ENCODE measurements at places on chromosomes 3 and 15.

- peak; percentile 65 for DNase-seq
Measured at GRCh38 chr15:100372739-100373119, 31.0 kb upstream of the ADAMTS17 start.

- no peak for DNase-seq
Measured at GRCh38 chr3:39750712-39751111, 58.7 kb upstream of the MYRIP start.

GRCh38 chr15:69081310-69082004 lies 67.0 kb downstream of the NOX5 start:
- DNase-seq = peak; percentile 56

DNA sequence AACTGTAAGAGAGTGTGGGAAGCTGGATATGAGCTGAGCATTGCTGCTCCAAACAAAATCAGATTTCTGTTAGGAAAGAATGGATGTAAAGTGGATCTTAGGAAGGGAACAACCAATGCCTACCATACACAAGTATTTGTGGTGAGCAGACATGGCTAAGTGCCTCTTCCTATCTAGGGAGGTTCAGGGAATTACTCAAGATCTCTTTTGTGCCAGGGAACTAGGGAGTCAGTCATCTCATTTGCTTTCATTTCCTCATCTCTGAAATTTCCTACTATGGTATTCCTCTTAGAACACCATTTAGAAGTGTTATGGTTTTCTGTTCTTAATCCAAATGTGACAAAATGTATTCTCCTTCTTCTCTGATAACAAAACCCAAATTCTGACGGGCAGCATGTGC lies 396.5 kb downstream of the FHIT start:
- DNase-seq = no peak

GRCh38 chr15:62485170-62485720 lies 320.2 kb upstream of the C2CD4B start:
- DNase-seq = no peak

DNA sequence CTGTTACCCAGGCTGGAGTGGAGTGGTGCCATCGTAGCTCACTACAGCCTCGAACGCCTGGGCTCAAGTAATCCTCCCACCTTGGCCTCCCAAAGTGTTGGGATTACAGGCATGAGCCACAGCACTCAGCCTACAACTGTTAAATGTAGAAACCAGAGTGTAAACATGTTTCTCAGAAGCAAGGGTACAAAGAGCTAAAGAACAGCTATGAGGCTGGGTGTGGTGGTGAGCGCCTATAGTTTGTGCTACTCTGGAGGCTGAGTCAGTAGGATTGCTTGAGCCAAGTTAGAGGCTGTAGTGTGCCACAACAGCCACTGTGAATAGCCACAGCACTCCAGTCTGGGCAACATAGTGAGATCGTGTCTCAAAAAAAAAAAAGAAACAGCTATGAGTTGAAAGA lies 4.8 kb upstream of the MINDY2 start:
- no peak for DNase-seq

- peak; percentile 14 for DNase-seq
Measured at GRCh38 chr15:49831206-49831965, 210.5 kb downstream of the DTWD1 start.

DNA sequence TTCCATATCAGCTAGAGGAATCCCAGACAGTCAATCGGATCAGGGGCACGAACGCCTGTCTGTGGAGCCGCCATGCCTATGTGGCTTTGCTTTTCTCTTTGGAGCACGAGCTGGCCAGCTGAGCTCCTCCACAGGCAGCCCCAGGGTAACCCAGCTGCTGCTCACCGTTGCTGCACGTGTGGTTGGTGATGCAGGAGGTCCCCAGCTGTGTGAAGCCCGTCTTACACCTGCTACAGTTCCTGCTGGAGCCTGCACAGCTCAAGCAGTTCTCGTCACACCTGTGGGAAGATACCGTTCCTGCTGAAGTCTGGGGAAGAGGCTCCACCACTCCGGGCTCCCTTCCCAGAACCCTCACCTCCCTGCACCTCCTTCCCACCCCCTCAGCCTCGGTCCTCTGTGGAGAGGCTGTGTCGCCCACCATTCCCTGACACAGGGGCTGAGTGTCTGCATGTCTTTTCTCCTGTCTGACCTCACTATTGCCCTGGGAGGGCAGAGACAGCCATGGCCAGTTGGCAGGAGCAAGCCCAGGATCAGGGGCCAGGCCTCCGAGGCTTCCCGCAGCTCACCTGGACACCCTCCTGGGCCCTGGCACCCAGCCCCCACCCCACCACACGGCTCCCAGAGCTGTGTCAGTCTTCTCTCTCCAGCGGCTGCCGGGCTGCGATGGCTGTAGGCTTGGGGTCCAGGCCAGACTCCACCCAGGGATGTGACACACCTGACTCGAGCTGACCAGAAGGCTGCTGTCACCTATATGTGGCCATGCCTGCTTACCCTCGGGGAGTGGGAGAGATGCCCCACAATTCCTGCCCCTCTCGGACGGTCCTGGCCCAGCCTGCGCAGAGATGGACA lies 12.2 kb upstream of the SNRPA1 start:
- no peak for DNase-seq

GRCh38 chr3:135862361-135862760 lies 103.2 kb upstream of the PPP2R3A start:
- DNase-seq = no peak

GRCh38 chr15:26134812-26135211 lies 271.7 kb upstream of the ATP10A start:
- DNase-seq = no peak

- DNase-seq = no peak
Measured at GRCh38 chr15:40136470-40137302, 24.2 kb upstream of the BUB1B start.
